AG08396 (cell line): ENCODE measurements at places on chromosomes 11 and 22.

DNA sequence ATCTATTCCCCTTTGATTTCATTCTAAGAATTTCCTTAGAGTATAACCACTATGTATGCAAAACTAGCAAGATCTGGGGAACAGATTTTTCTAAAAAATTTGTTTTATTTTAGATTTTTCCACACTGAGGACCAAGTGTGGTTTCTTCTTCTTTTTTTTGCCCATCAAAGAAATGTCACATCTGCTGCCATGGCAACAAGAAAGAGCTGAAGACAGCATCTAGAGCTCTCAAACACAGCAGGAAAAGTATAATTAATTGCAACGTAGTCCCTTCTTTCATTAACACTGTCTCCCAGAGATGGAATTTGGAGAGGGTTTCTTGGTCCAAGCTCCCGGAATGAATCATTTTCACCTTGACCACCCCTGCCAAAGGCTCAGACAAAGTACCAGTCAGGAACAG, 256.7 kb upstream of the CCDC90B start:
- DNase-seq, result no peak

GRCh38 chr11:28767574-28767973, 659.4 kb downstream of the METTL15 start:
- DNase-seq, result no peak

GRCh38 chr11:46741600-46742484, 22.8 kb downstream of the F2 start:
- DNase-seq, result no peak

DNA sequence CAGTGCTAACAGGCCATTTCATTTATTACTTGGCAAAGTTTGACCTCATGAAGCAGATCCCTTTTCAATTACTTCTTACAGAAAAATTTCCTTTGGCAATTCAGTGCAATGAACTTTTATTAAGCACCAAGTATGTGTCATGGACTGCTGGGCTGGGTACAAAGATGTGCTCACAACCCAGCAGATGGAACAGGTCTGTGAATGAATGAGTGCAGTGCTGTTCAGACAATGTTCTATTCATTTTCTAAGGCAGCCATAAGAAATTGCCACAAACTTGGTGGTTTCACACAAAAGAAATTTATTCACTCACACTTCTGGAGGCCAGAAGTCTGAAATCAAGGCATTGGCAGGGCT, 428.5 kb downstream of the SOX6 start:
- DNase-seq, result no peak

DNA sequence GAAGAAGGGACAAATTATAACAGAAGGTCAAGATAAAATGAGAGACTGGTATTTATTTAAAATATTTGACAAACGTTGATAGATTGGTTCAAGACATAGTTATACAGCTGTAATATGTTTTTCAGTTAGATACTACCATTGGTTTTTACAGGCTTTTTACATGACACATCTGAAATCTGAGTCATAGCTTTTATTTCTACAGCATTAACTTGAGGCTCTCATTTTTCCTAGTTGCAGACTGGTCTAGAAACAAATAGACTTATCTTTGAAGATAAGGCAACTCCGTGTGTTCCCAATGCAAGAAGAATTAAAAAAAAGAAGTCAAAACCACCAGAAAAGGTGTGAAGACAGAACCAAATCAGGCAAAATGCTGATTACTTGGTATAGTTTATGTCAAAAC, 31.3 kb downstream of the CEP57 start:
- DNase-seq, result no peak

- DNase-seq, result no peak
Measured at GRCh38 chr11:9762531-9762930, 98.7 kb downstream of the SWAP70 start.

DNA sequence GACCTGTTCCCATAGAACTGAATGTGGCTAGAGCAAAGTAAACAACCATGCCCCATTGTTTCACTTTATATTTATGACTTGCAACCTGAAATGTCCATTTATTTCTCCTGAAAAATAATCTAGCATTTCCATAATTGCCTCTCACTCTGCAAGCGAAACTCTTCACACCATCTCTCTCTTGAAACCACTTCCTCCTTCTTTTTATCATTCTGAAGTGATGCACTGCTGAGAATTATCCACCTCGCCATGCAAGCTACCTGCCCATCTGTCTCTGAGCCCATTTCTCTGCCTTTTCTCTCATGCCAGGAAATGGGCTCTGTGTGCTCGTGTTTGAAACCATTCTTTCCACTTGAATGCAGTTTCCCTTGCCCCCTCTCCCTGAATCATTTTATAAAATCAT, 13.5 kb downstream of the MRGPRX3 start:
- DNase-seq, result no peak
